ENCODE measurements at places on chromosomes 2 and 18. TPM values are rescaled to one million over a fixed set of nuclear protein-coding genes. Genes with fewer than 3 reads are reported as not detected.

DNA sequence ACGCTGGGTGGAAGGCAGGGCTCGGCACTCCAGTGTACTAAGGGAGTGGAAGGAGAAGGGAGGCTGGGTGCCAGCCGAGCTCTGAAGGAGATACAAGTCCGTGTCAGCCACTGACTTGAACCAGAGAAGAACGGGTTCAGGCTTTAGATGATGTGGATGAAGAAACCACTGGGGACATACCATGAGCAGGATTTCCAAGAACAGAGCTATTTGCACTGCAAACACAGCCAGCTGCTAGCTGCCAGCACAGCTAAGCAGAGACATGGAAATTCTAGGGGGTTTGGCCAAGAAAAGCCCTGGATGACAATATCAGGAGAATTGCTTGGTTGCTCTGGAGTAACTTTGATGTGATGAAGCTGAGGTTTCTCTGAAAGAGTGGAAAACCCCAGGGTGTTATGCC is 5.2 kb downstream of the CD207 start:
- no peaks in the 10 kb centered on the region for H3K4me1 ChIP-seq
- no peak overlapping the region for H3K27ac ChIP-seq
- H3K4me3 ChIP-seq = no peak overlapping the region
- no peaks in the 10 kb centered on the region for H3K36me3 ChIP-seq

- DNase-seq = no peak
- no peaks in the 10 kb centered on the region for H3K4me1 ChIP-seq
- no peak overlapping the region for H3K27ac ChIP-seq
- H3K36me3 ChIP-seq = no peaks in the 10 kb centered on the region
- H3K27me3 ChIP-seq = no peaks in the 10 kb centered on the region
- no peak overlapping the region for H3K4me3 ChIP-seq
Measured at GRCh38 chr2:240846873-240847595, 21.6 kb upstream of the AGXT start.

DNA sequence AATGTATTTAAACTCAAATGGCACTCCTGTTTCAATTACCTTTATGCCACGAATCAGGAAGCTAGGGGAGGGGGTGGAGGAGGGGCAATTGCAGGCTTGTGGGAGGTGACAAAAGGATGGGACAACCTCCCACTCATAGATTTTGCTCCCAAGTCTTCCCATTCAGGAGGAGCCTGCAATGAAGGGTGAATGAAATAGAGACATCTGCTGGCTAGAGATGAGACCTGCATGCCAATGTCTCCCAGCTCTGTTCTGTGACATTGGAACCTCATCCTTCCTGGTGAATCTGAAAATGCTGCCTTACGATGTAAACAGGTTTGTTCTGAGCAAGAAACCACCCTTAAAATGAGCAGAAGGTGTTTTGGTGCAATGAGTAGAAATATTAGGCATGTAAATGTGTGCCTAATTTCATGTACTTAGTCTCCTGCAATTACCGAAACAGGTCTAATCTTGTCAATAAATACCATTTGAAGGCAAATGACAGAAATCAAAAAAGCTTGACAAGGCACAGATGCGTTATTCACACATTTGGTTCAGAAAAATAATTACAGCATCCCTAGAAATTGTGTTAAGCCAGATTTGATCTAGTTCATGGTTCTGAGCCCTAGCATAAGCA is 2.7 kb upstream of the PID1 start:
- no peaks in the 10 kb centered on the region for H3K27me3 ChIP-seq
- peak; percentile 74 for DNase-seq
- H3K4me1 ChIP-seq = peaks cover 5% of the 10 kb centered on the region

- no peak overlapping the region for H3K4me3 ChIP-seq
- H3K36me3 ChIP-seq = no peaks in the 10 kb centered on the region
- no peaks in the 10 kb centered on the region for H3K27me3 ChIP-seq
- H3K4me1 ChIP-seq = no peaks in the 10 kb centered on the region
- H3K27ac ChIP-seq = no peak overlapping the region
Measured at GRCh38 chr2:152846697-152847470, 128.5 kb downstream of the ARL6IP6 start.

DNA sequence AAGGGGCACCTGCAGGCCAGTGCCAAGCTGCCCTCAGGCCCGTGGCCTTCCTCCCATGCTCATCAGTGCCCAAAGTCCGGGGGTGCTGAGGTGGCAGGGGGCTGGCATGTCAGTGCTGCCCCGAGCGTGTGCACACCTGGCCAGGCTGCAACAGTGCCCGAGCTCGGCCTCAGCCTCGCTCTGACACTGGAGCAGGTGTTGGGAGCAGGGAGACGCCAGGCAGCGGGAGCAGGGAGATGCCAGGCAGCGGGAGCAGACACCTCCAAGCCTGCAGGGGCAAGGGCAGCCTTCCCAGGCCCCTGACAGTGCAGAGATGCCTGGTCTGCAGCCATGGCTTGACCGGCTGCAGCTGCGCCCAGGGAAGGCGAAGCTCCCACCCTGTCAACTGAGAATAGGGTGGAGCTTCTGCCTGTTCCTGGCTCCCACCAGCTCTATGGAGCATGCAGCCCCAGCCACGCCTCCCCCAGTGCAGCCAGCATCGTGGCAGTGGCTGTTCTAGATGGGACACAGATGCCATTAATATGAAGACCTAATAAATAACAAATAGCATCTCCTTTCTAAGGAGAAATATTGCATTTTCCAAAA is 82.4 kb downstream of the DTNB start:
- no peaks in the 10 kb centered on the region for H3K27me3 ChIP-seq
- H3K36me3 ChIP-seq = no peaks in the 10 kb centered on the region
- H3K4me3 ChIP-seq = no peak overlapping the region
- DNase-seq = no peak
- no peaks in the 10 kb centered on the region for H3K4me1 ChIP-seq

GRCh38 chr18:30004965-30005364 is 1037.6 kb downstream of the DSC3 start:
- H3K4me1 ChIP-seq = no peaks in the 10 kb centered on the region
- DNase-seq = no peak
- H3K27me3 ChIP-seq = no peaks in the 10 kb centered on the region
- H3K27ac ChIP-seq = no peak overlapping the region
- H3K36me3 ChIP-seq = no peaks in the 10 kb centered on the region
- H3K4me3 ChIP-seq = no peak overlapping the region

DNA sequence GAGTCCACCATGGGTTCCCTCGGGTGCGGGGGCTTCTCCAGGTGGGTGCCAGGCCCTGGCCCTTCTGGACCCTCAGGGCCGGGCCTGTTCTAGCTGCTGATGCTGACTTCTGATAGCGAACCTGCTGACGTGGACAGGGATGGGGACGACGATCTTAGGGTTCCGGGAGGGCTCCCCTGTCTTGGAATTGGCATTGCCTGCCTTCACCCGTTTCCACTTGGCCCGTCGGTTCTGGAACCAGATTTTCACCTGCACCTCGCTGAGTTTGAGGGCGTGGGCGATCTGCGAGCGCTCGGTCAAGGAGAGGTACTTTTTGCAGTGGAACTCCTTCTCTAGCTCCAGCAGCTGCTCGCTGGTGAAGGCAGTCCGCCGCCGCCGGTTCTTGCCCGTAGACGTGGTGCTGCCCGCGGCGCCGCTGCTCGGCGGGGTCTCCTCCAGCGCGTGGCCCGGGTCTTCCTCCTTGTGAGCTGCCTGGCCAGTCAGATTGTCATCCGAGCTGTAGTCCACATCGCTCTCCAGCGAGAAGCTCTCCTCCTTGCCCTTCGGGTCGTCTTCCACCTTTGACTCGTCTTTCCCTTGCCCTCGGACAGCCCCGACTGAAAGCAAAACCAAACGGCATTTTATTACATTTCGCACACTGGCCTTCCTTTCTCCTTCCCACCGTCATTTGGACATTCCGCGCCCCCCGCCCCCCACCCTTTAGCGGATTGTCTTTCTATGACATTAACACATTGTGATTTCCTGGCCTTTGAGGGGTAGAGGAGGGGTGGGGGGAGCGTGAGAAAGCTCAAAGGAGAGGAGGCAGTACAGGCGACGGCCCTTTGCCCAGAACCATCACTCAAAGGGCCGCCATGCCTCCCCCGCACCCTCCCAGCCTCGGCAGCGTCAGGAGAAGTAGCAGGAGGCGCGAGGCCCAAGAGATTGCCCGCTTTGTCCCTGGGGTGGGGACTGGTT is 2.1 kb downstream of the GBX2 start:
- H3K4me1 ChIP-seq = peaks cover 13% of the 10 kb centered on the region
- DNase-seq = no peak
- no peak overlapping the region for H3K27ac ChIP-seq
- no peak overlapping the region for H3K4me3 ChIP-seq

GRCh38 chr2:181675254-181675653 is 5.1 kb downstream of the NEUROD1 start:
- H3K4me3 ChIP-seq = no peak overlapping the region
- no peak for DNase-seq
- H3K4me1 ChIP-seq = no peaks in the 10 kb centered on the region
- no peak overlapping the region for H3K27ac ChIP-seq
- H3K27me3 ChIP-seq = peaks cover 5% of the 10 kb centered on the region

- H3K4me1 ChIP-seq = no peaks in the 10 kb centered on the region
- no peak overlapping the region for H3K27ac ChIP-seq
- H3K36me3 ChIP-seq = no peaks in the 10 kb centered on the region
- H3K4me3 ChIP-seq = no peak overlapping the region
- no peak for DNase-seq
- no peaks in the 10 kb centered on the region for H3K27me3 ChIP-seq
Measured at GRCh38 chr2:196480653-196481323, 158.7 kb upstream of the CCDC150 start.

DNA sequence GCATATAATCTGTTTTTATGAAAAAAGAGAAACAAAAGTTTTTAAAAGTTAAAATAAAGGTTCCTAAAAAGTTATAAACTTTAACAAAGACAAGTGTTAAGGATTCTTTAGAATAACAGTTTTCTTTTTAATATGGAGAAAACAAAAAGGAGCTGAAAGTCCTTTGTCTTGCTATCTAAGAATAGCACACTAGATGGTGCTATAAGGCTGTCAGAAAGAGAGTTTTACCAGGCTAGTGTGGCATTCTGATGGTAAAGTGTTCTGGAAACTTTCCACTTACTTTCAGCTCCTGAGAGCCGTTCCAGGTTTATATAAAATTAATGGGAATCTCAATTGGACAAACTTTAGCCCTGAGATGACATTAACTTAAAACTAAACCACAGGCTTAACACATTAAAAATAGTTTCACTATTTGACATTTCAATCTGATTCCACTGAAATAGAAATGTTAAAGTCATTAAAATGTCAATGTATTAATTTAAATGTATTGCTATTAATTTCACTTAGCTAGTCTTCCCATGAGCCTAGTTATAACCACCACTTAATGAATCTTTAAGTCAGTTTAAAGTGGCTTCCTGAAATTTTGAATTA is 3.7 kb downstream of the FBXO48 start:
- H3K4me1 ChIP-seq = peaks cover 3% of the 10 kb centered on the region
- H3K4me3 ChIP-seq = no peak overlapping the region

- DNase-seq = no peak
- H3K36me3 ChIP-seq = no peaks in the 10 kb centered on the region
- no peak overlapping the region for H3K4me3 ChIP-seq
- H3K27me3 ChIP-seq = no peaks in the 10 kb centered on the region
- no peak overlapping the region for H3K27ac ChIP-seq
Measured at GRCh38 chr2:23904692-23905091, 22.2 kb downstream of the ATAD2B start.

DNA sequence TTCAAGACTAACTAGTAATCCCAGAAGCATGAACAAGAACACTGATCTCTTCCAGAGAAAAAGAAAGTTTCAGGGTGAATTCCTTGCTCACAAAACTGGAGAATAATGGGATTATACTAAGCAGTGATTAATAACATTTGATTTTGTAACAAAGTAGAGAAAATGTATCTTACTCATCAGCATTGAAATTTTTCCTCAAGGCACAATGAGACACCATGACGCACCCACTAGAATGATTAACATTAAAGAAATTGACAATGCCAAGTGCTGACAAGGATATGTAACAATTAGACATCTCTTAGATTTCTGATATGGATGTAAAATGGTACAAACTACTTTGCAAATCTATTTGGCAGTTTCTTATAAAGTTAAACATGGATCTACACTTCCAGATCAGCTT is 101.1 kb upstream of the EPHA4 start:
- H3K27me3 ChIP-seq = no peaks in the 10 kb centered on the region
- no peak overlapping the region for H3K4me3 ChIP-seq
- H3K4me1 ChIP-seq = no peaks in the 10 kb centered on the region

GRCh38 chr18:78213361-78213994 is 766.1 kb upstream of the SALL3 start:
- no peaks in the 10 kb centered on the region for H3K36me3 ChIP-seq
- DNase-seq = no peak
- H3K27me3 ChIP-seq = no peaks in the 10 kb centered on the region
- H3K4me3 ChIP-seq = no peak overlapping the region
- H3K27ac ChIP-seq = no peak overlapping the region
- no peaks in the 10 kb centered on the region for H3K4me1 ChIP-seq

GRCh38 chr2:50408053-50408452 is 623.9 kb downstream of the NRXN1 start:
- no peak for DNase-seq
- H3K27me3 ChIP-seq = no peaks in the 10 kb centered on the region
- H3K36me3 ChIP-seq = no peaks in the 10 kb centered on the region
- H3K4me1 ChIP-seq = no peaks in the 10 kb centered on the region

DNA sequence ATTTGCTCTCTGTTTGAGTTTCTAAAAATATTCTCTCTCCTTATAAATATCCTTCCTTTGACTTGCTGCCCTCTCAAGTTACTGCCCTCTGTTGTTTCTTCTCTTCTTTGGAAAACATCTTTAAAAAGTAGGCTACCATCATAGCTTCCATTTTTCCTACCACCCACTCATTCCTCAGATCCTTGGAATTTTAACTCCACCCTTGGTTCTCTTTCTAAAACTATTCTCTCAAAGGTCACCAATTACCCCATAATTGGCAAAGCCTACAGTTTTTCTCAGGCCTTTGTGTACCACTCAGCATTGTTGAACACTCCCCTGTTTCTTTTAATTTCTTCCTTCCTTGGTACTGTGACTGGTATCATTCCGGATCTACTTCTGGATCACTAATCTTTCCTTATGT is 43.0 kb upstream of the ITGAV start:
- H3K27ac ChIP-seq = no peak overlapping the region
- no peak overlapping the region for H3K4me3 ChIP-seq
- H3K4me1 ChIP-seq = no peaks in the 10 kb centered on the region
- H3K36me3 ChIP-seq = no peaks in the 10 kb centered on the region
- DNase-seq = no peak

- peak overlapping the region; percentile 65 for H3K27ac ChIP-seq
- no peaks in the 10 kb centered on the region for H3K36me3 ChIP-seq
- DNase-seq = peak; percentile 59
- no peak overlapping the region for H3K4me3 ChIP-seq
- no peaks in the 10 kb centered on the region for H3K27me3 ChIP-seq
Measured at GRCh38 chr2:120177001-120177621, 46.1 kb downstream of the TMEM185B start.

GRCh38 chr18:22210311-22210754 is 40.9 kb downstream of the GATA6 start:
- H3K27me3 ChIP-seq = no peaks in the 10 kb centered on the region
- no peak overlapping the region for H3K4me3 ChIP-seq
- DNase-seq = no peak
- no peaks in the 10 kb centered on the region for H3K36me3 ChIP-seq
- H3K4me1 ChIP-seq = no peaks in the 10 kb centered on the region

The CLEC4F gene
- 0.23 TPM for total RNA-seq

The TMEM169 gene
- 1.1 TPM for total RNA-seq

The DES gene
- 1,584 TPM for total RNA-seq

The REEP1 gene
- 224 TPM for total RNA-seq

The GCA gene
- 42.9 TPM for total RNA-seq

The IL1A gene
- total RNA-seq = not detected

The ABCG8 gene
- 0.57 TPM for total RNA-seq

The ALPP gene
- total RNA-seq = not detected

The VIT gene
- 2.0 TPM for total RNA-seq

The GRP gene
- total RNA-seq = 1.4 TPM

The HPCAL1 gene
- 22.5 TPM for total RNA-seq

The ONECUT2 gene
- total RNA-seq = 0.09 TPM

The DIPK1C gene
- not detected for total RNA-seq
